Cerebellar cortex (tissue), 1 donor: ENCODE measurements at places on chromosomes 4 and X.

DNA sequence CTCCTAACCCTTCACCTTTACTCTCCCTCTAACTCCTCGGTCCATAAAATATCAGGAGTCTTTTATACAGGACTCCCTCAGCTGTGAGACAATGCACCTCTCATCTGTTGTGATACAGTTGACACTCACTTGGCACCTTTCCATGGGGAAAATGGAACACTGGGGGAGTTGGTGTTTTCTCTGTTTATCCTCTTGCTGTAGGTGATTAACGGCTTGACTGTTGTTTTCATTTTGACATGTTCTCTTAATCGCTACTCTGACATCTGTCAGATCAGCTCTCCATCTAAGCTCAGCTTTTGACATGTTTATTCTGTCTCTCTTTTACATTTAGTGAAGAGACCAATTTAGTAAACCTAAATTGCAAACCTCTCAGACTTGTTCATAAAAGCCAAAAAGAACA lies 604.8 kb downstream of the TRAM1L1 start:
- DNase-seq: no peak

GRCh38 chr4:71593311-71593710 lies 190.6 kb downstream of the GC start:
- no peak for DNase-seq

DNA sequence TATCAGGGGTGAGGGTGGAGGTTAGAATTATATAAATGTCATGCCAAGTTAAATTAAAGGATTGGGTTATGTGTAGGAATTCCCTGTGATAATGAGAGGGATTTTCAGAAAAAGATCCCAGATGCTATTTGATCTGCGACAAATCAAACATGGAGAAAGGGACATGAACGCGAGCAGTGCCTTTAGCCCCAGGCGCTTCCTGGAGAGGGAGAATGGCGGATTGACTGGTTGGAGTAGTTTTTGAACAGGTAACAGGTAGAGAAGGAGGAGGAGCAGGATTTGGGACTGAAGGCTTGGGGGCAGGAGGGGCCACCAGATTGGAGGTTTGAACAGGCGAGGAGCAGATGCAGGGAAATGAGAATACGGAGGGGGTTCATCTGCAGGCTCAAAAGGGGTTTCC lies 67.1 kb downstream of the LRP2BP start:
- DNase-seq: no peak

DNA sequence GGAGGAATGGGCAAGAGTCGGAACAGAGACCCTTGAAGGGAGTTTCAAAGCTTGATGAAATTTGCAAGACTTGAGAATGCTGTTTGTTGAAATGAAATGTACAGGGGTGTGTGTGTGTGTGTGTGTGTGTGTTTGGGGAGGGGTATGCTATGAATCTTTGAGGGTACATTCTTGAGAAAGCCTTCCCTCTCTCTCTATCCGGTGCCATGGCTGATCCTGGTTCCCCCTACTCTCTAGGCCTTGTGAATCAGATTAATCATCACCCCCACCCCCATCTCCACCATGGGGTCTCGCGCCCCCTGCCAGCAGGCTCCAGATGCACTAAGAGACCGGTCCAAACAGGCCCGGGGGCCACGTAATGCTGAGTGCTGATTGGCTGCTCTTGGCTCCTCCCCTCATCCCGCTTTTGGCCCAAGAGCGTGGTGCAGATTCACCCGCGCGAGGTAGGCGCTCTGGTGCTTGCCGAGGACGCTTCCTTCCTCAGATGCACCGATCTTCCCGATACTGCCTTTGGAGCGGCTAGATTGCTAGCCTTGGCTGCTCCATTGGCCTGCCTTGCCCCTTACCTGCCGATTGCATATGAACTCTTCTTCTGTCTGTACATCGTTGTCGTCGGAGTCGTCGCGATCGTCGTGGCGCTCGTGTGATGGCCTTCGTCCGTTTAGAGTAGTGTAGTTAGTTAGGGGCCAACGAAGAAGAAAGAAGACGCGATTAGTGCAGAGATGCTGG lies at the start of gene HTR2C:
Gene HTR2C (plus strand): TSS at position 441 of the 729 bp plus-strand sequence. CDS start 142,851 bp downstream, outside the sequence.
- DNase-seq: no peak

GRCh38 chrX:121150217-121150616 lies 102.8 kb downstream of the GLUD2 start:
- no peak for DNase-seq

- DNase-seq: no peak
These were observed 36.4 kb downstream of the MAP7D2 start for GRCh38 chrX:20080277-20080676.

- DNase-seq: peak; percentile 59
These were observed at the start of gene UGT8 for GRCh38 chr4:114598191-114599121. UGT8 (plus strand) TSS chr4:114598807; CDS start chr4:114622881, 24,074 bp downstream.

DNA sequence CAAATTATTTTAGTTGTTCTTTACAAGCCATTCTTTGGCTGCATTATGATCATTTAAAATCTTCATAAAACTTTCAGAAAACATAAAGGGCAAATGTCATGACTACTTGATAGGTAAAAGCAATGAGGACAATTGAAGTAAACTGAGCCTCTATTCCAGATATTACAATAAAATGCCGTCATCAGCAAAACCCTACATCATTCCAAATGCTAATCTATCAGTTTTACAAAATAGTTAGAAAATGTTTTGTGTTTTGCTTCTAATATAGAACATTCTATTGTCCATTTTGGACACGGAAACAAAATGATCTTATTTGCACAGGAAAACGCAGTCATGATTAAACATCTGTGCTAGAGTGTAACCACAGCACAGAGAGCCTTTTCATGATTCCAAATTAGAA lies 1330.6 kb upstream of the ADGRL3 start:
- no peak for DNase-seq

- no peak for DNase-seq
These were observed 32.8 kb upstream of the DCLK2 start for GRCh38 chr4:150045410-150045809.

GRCh38 chrX:91435395-91435794 lies 756 bp downstream of the PABPC5 start:
- peak; percentile 4 for DNase-seq

DNA sequence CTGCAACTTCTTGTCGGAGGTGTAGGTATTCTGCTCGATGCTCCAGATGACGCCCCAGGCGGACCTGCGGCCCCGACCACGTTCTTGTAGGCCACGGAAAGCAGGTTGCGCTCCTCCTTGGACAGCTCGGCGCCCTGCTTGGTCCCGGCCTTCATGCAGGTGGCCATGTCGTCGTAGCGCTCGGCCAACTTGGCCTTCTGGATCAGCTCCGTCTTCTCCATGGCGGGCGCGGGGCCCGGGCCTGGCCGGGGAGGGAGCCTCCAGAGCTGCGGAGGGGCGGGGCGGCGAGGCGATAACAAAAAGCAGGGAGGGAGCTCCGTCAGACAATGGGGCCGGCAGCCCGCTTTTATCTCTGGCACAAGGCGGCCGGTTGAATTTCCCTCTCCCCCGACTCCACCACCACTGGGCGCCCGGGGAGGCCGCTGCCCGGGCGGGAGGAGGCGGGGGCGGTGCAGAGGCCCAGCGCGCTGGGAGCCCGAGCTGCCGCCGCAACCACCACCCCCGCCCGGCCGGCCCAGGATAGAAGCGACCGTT lies 28.3 kb upstream of the DRP2 start:
- peak; percentile 12 for DNase-seq
